ENCODE measurements at places on chromosomes 6 and 20.

- no peak for DNase-seq
Measured at GRCh38 chr6:150072201-150072600, 3.3 kb upstream of the ULBP3 start.

- no peak for DNase-seq
Measured at GRCh38 chr6:122180132-122180531, 219.3 kb upstream of the HSF2 start.

GRCh38 chr6:108501559-108501958 lies 59.2 kb upstream of the FOXO3 start:
- DNase-seq = no peak

DNA sequence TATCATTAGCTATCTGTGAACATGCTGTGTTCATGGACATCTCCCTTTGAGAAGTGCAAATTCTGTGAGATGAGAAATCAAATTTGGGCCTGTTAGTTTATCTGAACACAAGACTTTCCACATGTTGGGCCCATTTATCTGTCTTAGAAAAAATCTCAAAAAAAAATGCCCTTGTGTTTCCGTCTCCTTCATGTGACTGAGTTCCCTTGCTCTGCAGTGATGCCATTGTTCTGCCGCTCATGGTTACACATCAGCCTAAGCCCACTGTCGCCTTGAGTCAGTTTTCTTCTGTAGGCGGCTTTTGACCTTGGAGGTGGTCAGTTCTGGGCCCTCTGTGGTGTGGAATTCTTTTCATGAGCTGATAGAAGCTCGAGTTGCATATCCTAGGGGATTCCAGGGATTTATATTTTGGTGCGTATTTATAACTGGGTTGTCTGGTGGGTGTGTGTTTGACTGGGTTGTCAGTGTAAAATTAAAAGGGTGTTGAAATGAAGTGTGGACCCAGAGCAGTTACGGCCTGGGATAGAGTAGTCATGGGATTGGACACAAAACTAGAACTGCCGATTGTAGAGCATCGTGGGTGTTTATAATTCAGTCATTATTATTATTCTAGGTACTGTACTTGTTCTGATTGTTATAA lies 156.7 kb downstream of the JARID2 start:
- no peak for DNase-seq

GRCh38 chr6:36607683-36608386 lies 13.7 kb downstream of the SRSF3 start:
- DNase-seq = no peak

DNA sequence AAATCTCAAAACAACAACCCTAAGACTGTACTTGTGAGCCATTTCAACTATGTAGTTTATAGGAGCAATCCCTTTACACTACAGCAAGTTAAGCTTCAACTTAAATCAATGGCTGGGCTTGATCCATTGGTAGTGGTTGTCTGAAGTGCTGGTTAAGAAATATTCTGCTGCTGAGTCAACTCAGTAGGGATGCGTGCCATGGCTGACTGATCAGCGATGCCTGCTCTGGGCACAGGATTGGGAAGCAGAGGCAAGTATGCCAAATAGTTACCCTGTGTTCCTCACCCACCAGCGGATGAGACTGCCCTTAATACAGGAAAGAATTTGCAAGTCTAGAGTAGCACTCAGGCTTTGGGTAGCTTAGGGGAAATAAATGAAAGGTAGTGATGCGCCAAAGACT lies 41.5 kb downstream of the GCM1 start:
- no peak for DNase-seq

DNA sequence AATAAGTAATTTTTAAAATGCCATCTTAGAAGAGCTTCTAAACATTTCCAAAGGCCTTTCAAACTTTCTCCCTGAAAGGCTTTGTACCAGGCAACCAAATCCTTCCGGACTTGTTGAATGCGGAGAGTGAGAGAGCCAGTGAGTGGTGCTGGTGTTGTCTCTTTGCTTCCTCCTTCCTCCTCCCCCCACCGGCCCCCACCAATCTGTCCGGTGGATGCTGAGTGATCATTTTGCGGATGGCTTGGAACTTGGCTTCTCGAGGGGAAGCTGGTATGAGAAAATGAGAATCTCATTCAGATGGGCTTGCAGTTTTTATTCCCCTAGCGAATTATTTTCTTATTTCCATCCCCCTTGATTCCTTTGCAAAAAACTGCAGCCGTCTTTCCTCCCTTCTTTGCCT lies 97.3 kb downstream of the ANKRD60 start:
- DNase-seq = no peak

- DNase-seq = no peak
Measured at GRCh38 chr20:54611708-54612412, 136.5 kb downstream of the DOK5 start.

DNA sequence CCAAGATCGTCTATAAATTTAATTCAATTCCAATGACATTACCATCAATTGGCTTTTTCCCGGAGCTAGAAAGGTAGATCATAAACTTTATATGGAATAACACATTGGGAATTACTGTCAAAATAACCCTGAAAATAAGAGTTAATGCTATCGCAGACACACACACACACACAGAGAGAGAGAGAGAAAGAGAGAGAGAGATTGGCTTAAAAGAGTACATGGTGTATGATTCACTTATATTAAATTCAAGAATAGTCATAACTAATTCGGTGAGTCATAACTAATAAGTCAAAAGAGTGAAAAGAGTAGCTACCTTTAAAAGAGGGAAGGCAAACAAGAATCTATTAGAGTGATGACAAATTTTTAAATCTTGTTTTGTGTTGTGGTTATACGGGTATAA lies 425.5 kb downstream of the TBC1D32 start:
- DNase-seq = no peak

DNA sequence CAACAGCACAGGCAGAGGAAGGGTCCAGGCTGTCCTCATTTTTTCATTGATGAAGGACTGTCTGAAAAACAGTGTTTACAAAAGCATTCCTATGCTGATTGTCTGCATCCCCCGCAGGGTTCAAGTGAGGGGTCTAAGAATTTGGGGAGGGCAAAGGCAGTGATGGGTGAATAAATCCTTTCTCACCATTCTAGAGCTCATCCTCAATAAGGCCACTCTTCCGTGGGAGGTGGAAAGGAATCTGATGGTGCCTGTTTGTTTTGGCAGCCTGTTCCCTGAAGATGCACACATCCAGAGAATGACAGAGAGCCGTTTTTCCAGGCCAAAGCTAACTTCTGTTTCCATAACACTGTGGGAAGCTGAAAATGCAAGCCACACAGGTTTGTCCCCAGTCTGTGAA lies 164.5 kb downstream of the MOXD1 start:
- DNase-seq = no peak

GRCh38 chr6:42296614-42297013 lies 79.0 kb upstream of the MRPS10 start:
- DNase-seq = no peak

- DNase-seq = no peak
Measured at GRCh38 chr20:35093267-35093884, 769 bp upstream of the TRPC4AP start.

GRCh38 chr20:24743641-24744040 lies 205.4 kb upstream of the CST7 start:
- no peak for DNase-seq

GRCh38 chr20:34560141-34560523 lies 1.6 kb downstream of the MAP1LC3A start:
- DNase-seq = peak; percentile 24
